Activated CD8-positive, alpha-beta memory T cell treated with anti-CD3 and anti-CD28 coated beads for 36 hours (primary cell): ENCODE measurements at places on chromosomes 1 and 21. TPM values are rescaled to one million over a fixed set of nuclear protein-coding genes. Genes with fewer than 3 reads are reported as not detected.

Gene RHD
- not detected for total RNA-seq

Gene S100A3
- not detected for total RNA-seq

Gene TIE1
- total RNA-seq: 0.59 TPM

Gene LEFTY1
- total RNA-seq: not detected

Gene OR2L3
- not detected for total RNA-seq

Gene MDM4
- 66.4 TPM for total RNA-seq

Gene DHCR24
- total RNA-seq: 89.3 TPM

Gene UTS2
- total RNA-seq: not detected

Gene TMEM82
- total RNA-seq: not detected

Gene MATN1
- total RNA-seq: 1.0 TPM

Gene CFHR1
- not detected for total RNA-seq

Gene ALPL
- not detected for total RNA-seq

Gene MROH9
- total RNA-seq: not detected

Gene RGS7
- not detected for total RNA-seq

Gene OTUD3
- total RNA-seq: 7.5 TPM

Gene CD48
- 307 TPM for total RNA-seq

Gene DENND2C
- total RNA-seq: 0.55 TPM

Gene RNPC3
- total RNA-seq: 15.1 TPM

Gene CSMD2
- total RNA-seq: not detected

Gene RGSL1
- not detected for total RNA-seq

Gene NRAS
- 71.1 TPM for total RNA-seq

Gene CFHR3
- not detected for total RNA-seq

Gene NFASC
- total RNA-seq: 0.13 TPM

Gene KTI12
- total RNA-seq: 17.9 TPM

Gene CD1E
- total RNA-seq: not detected

Gene FCAMR
- not detected for total RNA-seq

Gene FMN2
- total RNA-seq: not detected

Gene DMRTA2
- total RNA-seq: not detected

Gene NTMT2
- total RNA-seq: not detected

Gene PIGP
- total RNA-seq: 20.1 TPM

Gene TMEM54
- 3.0 TPM for total RNA-seq

Gene AXDND1
- 0.21 TPM for total RNA-seq

Gene CHIA
- total RNA-seq: not detected

Gene S100A7
- not detected for total RNA-seq

Gene FALEC
- 0.55 TPM for total RNA-seq

Gene MOB3C
- total RNA-seq: 7.7 TPM

Gene KRTAP19-1
- total RNA-seq: not detected

Gene ADAMTSL4
- total RNA-seq: not detected

Gene TXLNA
- 100 TPM for total RNA-seq

Gene SYNC
- not detected for total RNA-seq

Gene CAMK2N1
- 2.2 TPM for total RNA-seq

Gene SPATA21
- not detected for total RNA-seq

Gene PADI1
- not detected for total RNA-seq

Gene SYT11
- total RNA-seq: 19.0 TPM

Gene RCSD1
- total RNA-seq: 44.1 TPM

Gene ZNF124
- 19.4 TPM for total RNA-seq
